ENCODE measurements at places on chromosomes 4 and X.

DNA sequence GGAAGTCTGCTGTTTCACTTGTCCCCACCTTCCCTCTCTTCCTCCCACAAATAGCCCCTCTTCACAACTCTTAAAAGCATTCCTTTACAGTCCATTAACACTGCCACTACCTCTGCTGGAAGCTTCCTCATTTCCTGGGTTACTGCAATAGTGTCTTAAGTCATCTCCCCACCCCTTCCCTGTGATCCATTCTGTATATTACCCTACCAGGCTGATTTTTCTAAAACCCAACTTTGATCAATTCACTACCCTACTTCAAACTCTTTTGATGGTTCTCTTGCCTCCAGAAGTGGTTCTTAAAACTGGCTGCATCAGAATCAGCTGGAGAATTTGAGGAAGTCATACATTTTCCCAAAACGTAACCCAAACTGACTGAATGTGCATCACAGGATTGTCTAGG is 8.8 kb upstream of the XIAP start:
- no peak for DNase-seq

GRCh38 chrX:71250841-71251240 is 3.1 kb downstream of the ZMYM3 start:
- no peak for DNase-seq

DNA sequence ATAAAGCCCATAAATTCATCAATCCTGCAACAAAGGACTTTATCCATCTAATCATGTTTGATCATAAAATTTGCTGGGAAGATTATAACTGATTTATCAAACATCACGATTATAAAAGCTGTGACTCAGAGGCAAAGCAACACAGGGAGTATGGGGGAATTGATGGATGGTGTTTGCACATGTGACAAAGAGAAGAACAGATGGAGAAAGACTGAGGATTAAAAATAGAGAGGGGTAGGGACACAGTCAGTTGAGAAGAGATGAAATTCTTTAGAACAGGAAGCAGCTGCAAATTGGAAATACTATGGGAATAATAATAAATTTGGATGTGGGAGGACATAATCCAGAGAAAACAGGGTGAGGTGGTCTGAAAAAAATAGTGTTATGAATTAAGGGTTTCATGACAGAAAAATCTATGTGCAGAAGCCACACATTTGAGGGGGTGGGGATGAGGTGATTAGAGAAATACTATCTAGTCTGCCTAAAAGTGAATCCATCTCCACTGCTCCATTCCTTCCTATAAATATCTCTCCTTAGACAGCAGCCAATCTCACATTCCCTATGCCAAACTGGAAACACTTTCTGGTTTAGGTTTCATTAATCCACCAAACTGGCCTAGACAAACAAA is 6.2 kb downstream of the PRR32 start:
- no peak for DNase-seq

DNA sequence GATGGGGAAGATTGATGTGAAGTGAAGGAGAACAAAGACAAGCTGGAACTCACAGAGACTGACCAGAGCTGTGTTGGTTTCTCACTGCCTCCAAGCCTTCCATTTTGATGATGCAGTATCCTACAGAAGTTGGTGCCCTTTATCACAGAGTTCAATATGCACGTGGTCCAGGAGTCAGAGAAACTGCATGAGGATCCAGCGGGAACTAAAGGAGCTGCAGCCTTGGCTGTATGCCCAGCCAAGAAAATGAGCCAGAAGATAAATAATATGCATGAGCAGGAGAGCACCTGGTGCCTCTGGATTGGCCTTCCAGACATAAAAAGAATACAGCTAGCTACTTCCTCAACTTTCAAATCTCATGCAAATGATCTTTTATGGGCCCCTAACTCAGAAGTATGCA is 44.3 kb upstream of the DCLK2 start:
- no peak for DNase-seq

- DNase-seq, result peak; percentile 71
These were observed 42.4 kb upstream of the SLC2A9 start for GRCh38 chr4:10063544-10064300.
